ENCODE measurements at places on chromosomes 3 and 15. TPM values are rescaled to one million over a fixed set of nuclear protein-coding genes. Genes with fewer than 3 reads are reported as not detected.

- H3K36me3 ChIP-seq, result no peaks in the 10 kb centered on the region
- DNase-seq, result no peak
- no peaks in the 10 kb centered on the region for H3K4me1 ChIP-seq
- H3K27ac ChIP-seq, result no peak overlapping the region
- H3K27me3 ChIP-seq, result no peaks in the 10 kb centered on the region
Measured at GRCh38 chr3:161576714-161577510, 80.3 kb downstream of the OTOL1 start.

GRCh38 chr3:128573707-128574162, 76.9 kb downstream of the RPN1 start:
- H3K4me1 ChIP-seq, result no peaks in the 10 kb centered on the region
- DNase-seq, result no peak
- H3K27ac ChIP-seq, result no peak overlapping the region

- H3K27me3 ChIP-seq, result no peaks in the 10 kb centered on the region
- no peak for DNase-seq
Measured at GRCh38 chr3:102025606-102026270, 176.4 kb downstream of the NFKBIZ start.

DNA sequence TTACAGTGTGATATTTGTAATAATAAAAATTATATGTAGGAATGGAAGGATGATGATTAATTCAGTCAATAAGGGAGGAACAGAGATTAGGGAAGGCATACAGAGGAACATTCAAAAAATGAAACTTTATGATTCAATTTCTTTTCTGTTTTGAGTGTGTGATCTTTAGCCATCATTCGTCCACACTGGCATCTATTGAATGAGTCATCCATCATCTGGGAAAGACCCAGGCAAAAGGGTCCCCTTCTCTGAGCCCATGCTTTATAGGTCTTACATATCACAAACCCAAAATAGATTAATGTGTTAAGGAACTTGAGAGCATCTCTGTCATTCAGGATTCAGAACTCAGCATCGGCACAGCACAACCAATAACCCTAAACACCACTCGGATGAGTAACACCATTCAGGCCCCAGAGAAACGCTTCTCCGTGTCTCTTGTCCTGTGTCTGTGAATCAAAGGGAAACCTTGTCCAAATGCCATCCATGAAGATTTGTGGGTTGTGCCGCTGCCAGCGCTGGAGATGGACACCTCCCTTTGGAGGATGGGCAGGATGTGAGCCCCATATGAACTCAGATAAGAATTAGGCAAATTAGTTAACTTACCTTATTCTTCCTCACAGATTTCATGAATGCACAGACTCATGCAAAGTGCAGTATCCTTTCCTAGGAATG, 21.7 kb upstream of the TPM1 start:
- H3K36me3 ChIP-seq, result no peaks in the 10 kb centered on the region
- H3K27me3 ChIP-seq, result no peaks in the 10 kb centered on the region
- no peak overlapping the region for H3K4me3 ChIP-seq
- peaks cover 25% of the 10 kb centered on the region for H3K4me1 ChIP-seq
- peak overlapping the region; percentile 82 for H3K27ac ChIP-seq
- no peak for DNase-seq

DNA sequence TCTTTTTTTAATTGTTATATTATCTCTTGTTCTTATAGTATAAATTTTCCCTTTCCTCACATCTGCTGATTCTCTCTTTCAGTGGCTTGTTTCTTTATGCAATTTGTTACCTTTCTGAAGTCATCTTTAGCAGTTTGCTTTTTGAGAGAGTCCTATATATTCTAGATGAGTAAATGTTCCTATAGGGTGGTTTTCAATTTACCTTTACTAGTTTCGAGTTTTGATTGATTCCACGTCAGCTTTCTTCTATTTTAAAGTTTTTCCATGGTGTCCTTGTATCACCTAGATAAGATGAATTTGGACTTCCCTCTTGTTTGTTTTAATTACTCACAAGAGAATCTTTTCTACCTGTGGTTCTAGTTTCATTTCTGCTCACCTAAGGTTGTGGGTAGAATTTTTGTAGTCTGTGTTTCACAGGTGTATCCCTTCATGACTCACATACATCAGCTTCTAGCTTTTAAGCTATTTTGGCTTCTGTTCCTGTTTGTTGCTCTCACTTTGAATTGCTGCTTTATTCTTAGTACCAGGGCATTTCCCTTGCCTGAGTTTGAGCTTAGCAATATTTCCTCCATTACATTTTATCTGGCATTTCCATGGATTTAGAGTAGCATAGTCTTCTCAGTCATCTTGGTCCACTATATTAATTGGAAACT, 6.4 kb downstream of the TEX9 start:
- DNase-seq, result no peak
- H3K4me3 ChIP-seq, result no peak overlapping the region
- no peaks in the 10 kb centered on the region for H3K27me3 ChIP-seq
- H3K27ac ChIP-seq, result no peak overlapping the region

DNA sequence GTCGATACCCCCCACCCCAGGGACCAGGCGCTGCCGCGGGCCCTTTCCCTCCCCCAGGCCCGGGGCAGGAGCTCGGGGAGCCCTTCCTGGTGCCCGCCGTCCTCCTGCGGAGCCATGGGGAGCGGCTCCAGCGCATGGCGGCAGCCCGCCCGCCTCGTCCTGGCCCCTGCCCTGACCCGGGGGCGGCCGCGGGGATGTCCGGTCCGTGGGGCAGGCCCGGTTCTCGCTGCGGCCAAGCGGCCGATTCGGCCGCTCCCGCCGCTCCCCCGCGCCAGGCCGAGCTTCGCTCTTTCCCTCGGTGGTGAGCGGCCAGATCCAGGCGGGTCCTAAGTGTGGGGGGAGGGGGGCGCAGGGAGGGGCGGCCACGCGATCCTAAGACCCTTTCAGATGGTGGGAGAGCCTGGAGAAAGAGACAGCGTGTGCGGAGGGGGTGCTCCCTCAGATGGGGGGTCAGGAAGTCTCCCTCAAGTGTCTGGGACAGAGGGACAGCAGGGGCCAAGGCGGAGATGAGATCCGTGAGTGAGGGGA, 1.3 kb downstream of the NEIL1 start:
- H3K27me3 ChIP-seq, result no peaks in the 10 kb centered on the region
- no peaks in the 10 kb centered on the region for H3K36me3 ChIP-seq
- H3K4me3 ChIP-seq, result peak overlapping the region; percentile 96
- peaks cover 8% of the 10 kb centered on the region for H3K4me1 ChIP-seq
- DNase-seq, result no peak

DNA sequence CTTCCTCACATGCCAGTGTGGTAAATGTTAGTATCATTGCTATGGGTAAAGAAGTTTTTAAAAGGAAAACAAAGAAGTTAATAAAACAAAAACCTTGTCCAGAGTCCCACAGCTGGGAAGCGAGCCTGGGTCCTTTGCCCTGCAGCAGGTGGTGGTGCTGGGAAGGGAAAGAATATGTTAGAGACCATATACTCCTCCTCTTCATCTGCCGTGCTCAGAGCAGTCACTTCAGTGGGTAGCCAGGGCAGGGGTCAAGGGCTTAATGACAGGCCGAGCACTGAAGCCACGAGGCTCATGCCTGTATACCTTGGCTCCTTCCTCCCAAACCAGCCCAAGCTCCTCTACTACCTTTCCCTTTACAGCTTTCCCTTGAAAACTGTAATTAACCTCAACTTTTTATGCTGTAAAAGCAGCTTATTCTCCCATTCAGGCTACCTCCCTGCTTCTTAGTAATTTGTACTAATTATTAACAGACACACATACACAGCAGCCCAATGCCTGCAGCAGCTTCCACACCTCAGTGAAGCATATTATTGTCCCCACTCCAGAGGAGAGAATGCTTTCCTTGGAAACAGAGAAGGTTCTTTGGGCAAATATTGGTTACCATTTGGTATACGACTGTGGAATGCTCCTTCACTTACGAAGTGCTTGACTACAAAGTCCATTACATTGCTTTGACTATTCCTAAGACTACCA, 362.1 kb downstream of the EPHB1 start:
- DNase-seq, result no peak
- H3K27me3 ChIP-seq, result no peaks in the 10 kb centered on the region
- H3K4me1 ChIP-seq, result no peaks in the 10 kb centered on the region
- no peak overlapping the region for H3K4me3 ChIP-seq
- no peak overlapping the region for H3K27ac ChIP-seq

GRCh38 chr15:40069178-40070165, 30.5 kb upstream of the SRP14 start:
- H3K27me3 ChIP-seq, result no peaks in the 10 kb centered on the region
- peak; percentile 98 for DNase-seq
- no peak overlapping the region for H3K4me3 ChIP-seq
- H3K27ac ChIP-seq, result peak overlapping the region; percentile 78
- H3K36me3 ChIP-seq, result no peaks in the 10 kb centered on the region
- peaks cover 28% of the 10 kb centered on the region for H3K4me1 ChIP-seq

DNA sequence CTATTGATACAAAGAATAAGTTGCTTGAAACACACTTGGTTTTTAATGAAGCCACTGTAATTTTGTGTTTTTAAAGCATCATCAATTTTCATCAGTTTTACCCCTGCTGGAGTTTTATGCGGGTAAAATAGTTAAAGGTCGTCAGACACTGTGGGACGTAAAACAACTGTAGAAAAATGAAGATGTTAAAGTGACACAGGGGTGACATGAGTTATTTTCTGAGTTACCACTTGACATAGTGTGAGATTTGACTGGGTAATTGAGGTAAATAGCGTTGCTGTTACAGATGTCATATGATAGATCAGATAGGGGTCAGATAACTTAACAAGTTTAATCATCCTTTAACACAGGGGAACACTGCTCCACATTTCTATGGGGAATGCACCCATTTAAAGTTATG, 297.6 kb downstream of the CHL1 start:
- no peak overlapping the region for H3K4me3 ChIP-seq
- no peaks in the 10 kb centered on the region for H3K27me3 ChIP-seq
- H3K4me1 ChIP-seq, result no peaks in the 10 kb centered on the region
- H3K27ac ChIP-seq, result no peak overlapping the region
- H3K36me3 ChIP-seq, result no peaks in the 10 kb centered on the region
- DNase-seq, result no peak

Gene PPM1M
- 4.7 TPM for total RNA-seq

Gene ARID3B
- total RNA-seq, result 3.0 TPM

Gene SLC2A2
- not detected for total RNA-seq

Gene SLC12A1
- total RNA-seq, result not detected

Gene PLXNB1
- 3.2 TPM for total RNA-seq

Gene SHC4
- 0.14 TPM for total RNA-seq
